Airway epithelial cell (primary cell): ENCODE measurements at places on chromosomes 4 and X. TPM values are rescaled to one million over a fixed set of nuclear protein-coding genes. Genes with fewer than 3 reads are reported as not detected.

CDK16 gene
- 137 and 190 TPM in 2 replicates for total RNA-seq

MAGEA1 gene
- not detected in 2 replicates for total RNA-seq

SOX3 gene
- total RNA-seq = not detected in 2 replicates

EXOC1L gene
- total RNA-seq = not detected in 2 replicates

TAB3 gene
- total RNA-seq = 29.4 and 31.5 TPM in 2 replicates

PITX2 gene
- not detected in 2 replicates for total RNA-seq
